Peyer's patch (tissue), 4 donors: ENCODE measurements at places on chromosomes 16 and 17. TPM values are rescaled to one million over a fixed set of nuclear protein-coding genes. Genes with fewer than 3 reads are reported as not detected.

- peak overlapping the region; percentile 72 for H3K27ac ChIP-seq
- H3K4me3 ChIP-seq = peak overlapping the region; percentile 67
- DNase-seq = no peak
Observed at GRCh38 chr17:38428643-38429371, 543 bp downstream of the ARHGAP23 start.

GRCh38 chr16:74788108-74788507 lies 13.5 kb upstream of the FA2H start:
- no peaks in the 10 kb centered on the region for H3K36me3 ChIP-seq
- no peak overlapping the region for H3K4me3 ChIP-seq
- H3K27ac ChIP-seq = no peak overlapping the region
- H3K4me1 ChIP-seq = no peaks in the 10 kb centered on the region
- H3K27me3 ChIP-seq = no peaks in the 10 kb centered on the region
- no peak for DNase-seq

Gene FOXC2
- total RNA-seq = not detected

Gene PRRT2
- total RNA-seq = not detected

DNA sequence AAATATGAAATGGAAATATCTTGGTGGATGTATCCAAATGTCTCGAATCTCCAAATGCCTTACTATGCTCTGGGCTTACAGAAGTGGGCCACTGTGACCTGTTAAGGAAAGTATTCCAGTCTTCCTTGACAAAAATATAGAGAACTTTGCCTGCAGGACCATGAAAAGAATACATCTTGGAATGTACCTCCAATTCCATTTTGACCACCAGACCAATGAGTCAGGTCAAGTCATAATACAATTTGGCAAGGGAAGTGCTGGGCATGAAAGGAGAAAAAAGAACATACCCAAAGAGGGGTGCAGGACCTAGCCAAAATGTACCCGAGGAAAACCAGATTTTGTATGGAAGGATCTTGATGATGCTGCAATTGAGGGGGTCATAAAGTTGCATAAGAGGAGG lies 1153.7 kb upstream of the GOT2 start:
- H3K4me3 ChIP-seq = no peak overlapping the region
- H3K36me3 ChIP-seq = no peaks in the 10 kb centered on the region
- no peaks in the 10 kb centered on the region for H3K27me3 ChIP-seq

DNA sequence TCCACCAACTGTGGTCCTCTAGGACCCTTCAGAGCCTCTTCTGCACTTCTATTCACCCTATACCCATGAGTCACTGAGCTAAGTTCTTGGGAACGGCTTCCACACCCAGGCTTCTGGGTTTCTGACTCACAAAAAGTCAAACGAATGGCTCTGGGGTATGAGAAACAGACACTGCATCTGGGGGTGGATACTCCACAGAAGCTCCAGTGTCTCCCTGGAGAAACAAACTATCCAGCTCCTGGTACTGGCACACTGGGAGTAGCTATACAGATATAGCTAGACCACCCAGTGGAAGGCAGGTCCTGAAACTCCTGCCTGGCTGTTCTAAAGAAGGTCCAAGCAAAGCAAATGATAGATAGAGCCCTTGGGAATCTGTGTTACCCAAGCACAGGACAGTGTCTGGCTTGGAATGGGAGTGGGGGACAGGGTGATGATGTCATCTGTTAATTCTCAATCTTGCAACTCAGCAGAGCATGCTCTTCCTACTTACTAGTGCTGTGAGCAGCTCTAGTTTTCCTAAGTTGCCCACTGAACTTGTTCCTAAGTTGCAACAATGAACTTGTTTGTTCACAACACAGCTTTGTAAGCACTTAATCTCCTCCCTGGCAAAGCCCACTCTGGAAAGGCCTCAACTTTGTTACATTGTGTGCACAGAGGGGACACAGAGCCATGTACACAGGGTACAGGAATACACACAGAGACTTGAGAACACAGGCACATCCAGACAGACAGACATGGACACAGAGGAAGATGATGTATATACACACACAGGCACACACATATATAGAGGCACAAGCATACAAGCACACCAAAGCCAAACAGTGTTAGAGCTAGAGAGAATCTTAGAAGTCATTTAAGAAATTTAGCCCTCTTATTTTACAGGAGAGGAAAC lies 6.7 kb downstream of the MMP28 start:
- H3K4me3 ChIP-seq = no peak overlapping the region
- peak overlapping the region; percentile 71 for H3K27ac ChIP-seq
- peaks cover 11% of the 10 kb centered on the region for H3K4me1 ChIP-seq
- no peaks in the 10 kb centered on the region for H3K36me3 ChIP-seq

Gene PPY
- not detected for total RNA-seq

DNA sequence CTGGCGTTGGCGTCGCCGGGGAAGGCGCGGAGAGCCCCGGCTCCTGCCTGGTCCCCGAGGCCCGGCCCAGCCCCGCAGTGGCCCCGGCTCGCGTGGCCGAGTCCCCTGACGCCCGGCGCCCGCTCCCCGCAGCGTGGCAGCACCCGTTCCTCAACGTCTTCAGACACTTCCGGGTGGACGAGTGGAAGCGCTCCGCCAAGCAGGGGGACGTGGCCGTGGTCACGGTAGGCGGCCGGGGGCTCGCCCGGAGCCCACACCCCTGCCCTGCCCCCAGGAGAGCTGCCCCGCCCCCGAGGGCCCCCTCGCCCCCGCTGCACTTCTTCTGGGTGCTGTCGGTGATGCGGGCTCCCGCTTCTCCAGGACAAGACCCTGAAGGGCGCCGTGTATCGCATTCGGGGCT lies 466 bp downstream of the WDR90 start:
- peak overlapping the region; percentile 65 for H3K4me3 ChIP-seq
- peak overlapping the region; percentile 95 for H3K27ac ChIP-seq
- peaks cover 8% of the 10 kb centered on the region for H3K4me1 ChIP-seq
- no peaks in the 10 kb centered on the region for H3K27me3 ChIP-seq

DNA sequence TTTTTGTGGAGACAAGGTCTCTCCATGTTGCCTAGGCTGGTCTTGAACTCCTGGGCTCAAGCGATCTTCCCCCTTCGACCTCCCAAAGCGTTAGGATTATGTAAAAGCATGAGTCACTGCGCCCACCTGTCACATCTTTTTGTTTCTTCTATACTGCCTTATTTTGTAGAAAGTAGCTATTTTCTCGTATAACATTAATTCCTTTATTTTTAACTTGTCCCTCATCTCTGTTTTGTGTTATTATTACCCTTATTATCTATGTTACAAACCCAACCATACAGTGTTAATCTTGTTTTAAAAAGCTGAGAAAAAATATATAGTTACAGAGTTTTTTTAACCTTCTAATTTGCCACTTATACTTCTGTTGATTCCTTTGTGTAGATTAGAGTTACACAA lies 1.4 kb upstream of the TXNDC11 start:
- no peaks in the 10 kb centered on the region for H3K27me3 ChIP-seq
- no peaks in the 10 kb centered on the region for H3K36me3 ChIP-seq
- H3K4me3 ChIP-seq = no peak overlapping the region
- H3K27ac ChIP-seq = peak overlapping the region; percentile 99
- no peak for DNase-seq
- H3K4me1 ChIP-seq = no peaks in the 10 kb centered on the region

DNA sequence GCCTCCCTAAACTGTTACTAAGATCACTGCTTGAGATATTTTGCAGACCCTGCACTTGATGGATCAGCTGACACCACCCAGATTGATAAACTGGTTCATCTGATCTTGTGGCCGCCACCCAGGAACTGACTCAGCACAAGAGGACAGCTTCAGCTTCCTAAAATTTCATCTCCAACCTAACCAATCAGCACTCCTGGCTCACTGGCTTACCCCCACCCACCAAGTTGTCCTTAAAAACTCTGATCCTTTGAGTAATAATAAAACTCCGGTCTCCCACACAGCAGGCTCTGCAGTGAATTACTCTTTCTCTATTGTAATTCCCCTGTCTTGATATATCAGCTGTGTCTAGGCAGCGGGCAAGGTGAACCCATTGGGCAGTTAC lies 174.8 kb downstream of the UTP18 start:
- H3K27me3 ChIP-seq = no peaks in the 10 kb centered on the region
- H3K27ac ChIP-seq = no peak overlapping the region
- no peaks in the 10 kb centered on the region for H3K36me3 ChIP-seq
- H3K4me1 ChIP-seq = no peaks in the 10 kb centered on the region
- no peak overlapping the region for H3K4me3 ChIP-seq
- no peak for DNase-seq

Gene ZP2
- total RNA-seq = not detected

DNA sequence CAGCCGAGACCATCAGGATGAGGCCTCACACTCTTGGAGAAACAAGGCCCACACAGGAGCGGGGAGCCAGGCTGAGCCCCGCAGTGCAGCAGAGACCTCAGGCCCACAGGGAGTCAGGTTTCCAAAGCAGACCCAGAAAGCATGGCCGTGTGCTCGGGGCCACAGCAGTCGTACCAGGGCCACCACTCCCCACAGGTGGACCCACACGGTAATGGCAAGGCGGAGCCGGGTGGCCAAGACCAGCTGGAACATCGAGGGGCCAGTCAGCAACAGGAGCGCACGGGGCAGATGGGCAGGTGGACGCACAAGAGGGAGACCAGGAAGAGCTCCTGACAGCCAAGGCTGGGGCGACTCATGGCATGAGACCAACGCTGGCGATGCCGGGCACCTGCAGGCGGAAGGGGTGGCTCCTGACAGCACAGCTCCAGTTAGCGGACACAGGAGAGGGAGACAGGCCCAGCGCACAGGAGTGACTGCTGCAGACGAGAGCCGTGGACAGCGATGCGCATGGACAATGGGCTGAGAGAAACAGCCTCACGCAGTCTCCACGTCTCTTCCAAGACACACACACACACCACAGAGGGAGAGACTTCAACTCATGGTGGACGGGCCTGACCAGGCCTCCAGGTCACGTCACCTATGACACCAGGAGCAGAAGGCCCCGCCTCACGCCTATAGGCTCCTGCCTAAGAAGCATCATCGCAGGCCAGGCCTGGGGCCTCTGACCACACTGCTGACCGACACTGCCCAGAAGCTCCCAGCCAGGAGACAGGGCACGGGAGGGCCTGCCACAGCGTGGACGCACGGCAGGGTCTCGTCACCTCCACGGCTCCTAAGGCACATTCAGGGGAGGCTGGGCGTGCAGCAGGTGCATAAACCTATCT lies 58.6 kb downstream of the ZNF778 start:
- no peak overlapping the region for H3K4me3 ChIP-seq
- DNase-seq = no peak
- no peaks in the 10 kb centered on the region for H3K4me1 ChIP-seq
- no peaks in the 10 kb centered on the region for H3K36me3 ChIP-seq
- H3K27ac ChIP-seq = no peak overlapping the region
- H3K27me3 ChIP-seq = no peaks in the 10 kb centered on the region

- no peaks in the 10 kb centered on the region for H3K36me3 ChIP-seq
- no peak overlapping the region for H3K27ac ChIP-seq
- H3K4me3 ChIP-seq = no peak overlapping the region
Observed at GRCh38 chr16:79677799-79678530, 77.4 kb upstream of the MAF start.

GRCh38 chr17:13869331-13869940 lies 199.9 kb upstream of the COX10 start:
- no peaks in the 10 kb centered on the region for H3K27me3 ChIP-seq
- H3K4me3 ChIP-seq = no peak overlapping the region
- no peak for DNase-seq

DNA sequence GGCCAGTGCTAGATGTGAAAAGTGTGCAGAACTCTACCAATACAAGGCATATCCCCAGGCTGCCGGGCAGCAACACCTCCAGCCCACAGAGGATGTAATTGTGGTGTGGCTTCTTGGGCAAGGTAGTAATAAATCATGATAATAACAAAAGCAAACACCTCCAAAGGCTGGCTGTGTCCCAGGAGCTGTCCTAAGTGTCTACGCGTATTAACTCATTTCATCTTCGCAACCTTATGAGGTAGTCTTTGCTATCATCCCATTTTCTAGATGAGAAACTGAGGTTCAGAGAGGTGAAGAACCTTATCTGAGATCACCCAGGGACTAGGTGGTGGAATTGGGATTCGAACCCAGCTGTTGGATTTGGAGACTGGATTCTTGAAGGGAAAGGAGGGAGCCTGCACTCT lies 5.3 kb downstream of the PDK2 start:
- H3K4me1 ChIP-seq = peaks cover 5% of the 10 kb centered on the region
- no peak overlapping the region for H3K4me3 ChIP-seq
- H3K27ac ChIP-seq = no peak overlapping the region
- no peaks in the 10 kb centered on the region for H3K36me3 ChIP-seq
- no peaks in the 10 kb centered on the region for H3K27me3 ChIP-seq
- DNase-seq = no peak

Gene CTRL
- total RNA-seq = 5.0 TPM

- no peak for DNase-seq
- H3K27me3 ChIP-seq = no peaks in the 10 kb centered on the region
- no peak overlapping the region for H3K4me3 ChIP-seq
- H3K27ac ChIP-seq = no peak overlapping the region
Observed at GRCh38 chr16:7653746-7654461, 321.3 kb downstream of the RBFOX1 start.

Gene PLLP
- 133 TPM for total RNA-seq

DNA sequence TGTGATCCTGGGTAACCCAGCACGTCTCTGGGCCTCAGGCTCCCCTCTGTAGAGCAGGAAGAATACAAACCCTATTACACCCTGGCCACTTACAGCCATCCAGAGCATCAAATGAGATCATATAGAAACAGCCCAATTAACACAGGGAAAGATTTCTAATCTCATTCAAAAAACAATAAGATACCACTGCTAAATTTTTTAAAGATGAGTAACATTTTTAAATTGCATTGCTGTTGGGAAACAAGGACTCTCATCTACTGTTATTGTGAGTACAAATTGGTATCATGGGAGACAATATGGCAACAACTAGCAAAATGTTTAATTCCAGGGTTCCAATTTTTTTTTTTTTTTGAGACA lies 41.1 kb downstream of the SRL start:
- no peak for DNase-seq
- no peaks in the 10 kb centered on the region for H3K36me3 ChIP-seq
- H3K27ac ChIP-seq = no peak overlapping the region
- H3K4me1 ChIP-seq = no peaks in the 10 kb centered on the region

DNA sequence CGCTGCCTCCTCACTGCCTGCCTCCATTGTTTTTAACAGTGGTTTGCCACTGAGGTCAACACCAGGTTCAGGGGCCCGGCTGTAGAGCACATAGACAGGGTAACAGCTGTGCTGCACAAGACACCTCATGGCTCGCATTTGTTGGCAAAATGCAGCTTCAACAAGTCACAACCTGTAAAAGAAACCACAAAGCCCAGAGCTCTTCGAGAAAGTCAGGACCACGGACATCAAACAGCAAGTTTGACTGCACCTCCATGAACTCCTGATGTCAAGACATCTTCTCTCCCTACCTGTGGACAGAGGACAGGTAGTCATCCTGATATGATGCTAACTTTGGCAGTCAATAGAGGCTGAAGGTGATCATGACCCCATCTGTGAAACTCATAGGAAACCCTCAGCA lies 142.4 kb upstream of the SOX9 start:
- DNase-seq = no peak
- no peaks in the 10 kb centered on the region for H3K36me3 ChIP-seq
- H3K27ac ChIP-seq = no peak overlapping the region
- no peaks in the 10 kb centered on the region for H3K27me3 ChIP-seq
- H3K4me3 ChIP-seq = no peak overlapping the region
- no peaks in the 10 kb centered on the region for H3K4me1 ChIP-seq

Gene LMF1
- 16.3 TPM for total RNA-seq

Gene ZSCAN10
- total RNA-seq = not detected

- no peak overlapping the region for H3K4me3 ChIP-seq
- no peaks in the 10 kb centered on the region for H3K27me3 ChIP-seq
- no peaks in the 10 kb centered on the region for H3K4me1 ChIP-seq
- no peaks in the 10 kb centered on the region for H3K36me3 ChIP-seq
- H3K27ac ChIP-seq = no peak overlapping the region
Observed at GRCh38 chr17:32120141-32120540, 22.2 kb upstream of the RHOT1 start.
